Colonic mucosa (tissue), 4 donors: ENCODE measurements at places on chromosomes 11 and 22. TPM values are rescaled to one million over a fixed set of nuclear protein-coding genes. Genes with fewer than 3 reads are reported as not detected.
A peak's percentile ranks its signal among the peaks of the same experiment; 100 is the strongest.

- peak; percentile 90 for DNase-seq
- H3K4me3 ChIP-seq, result no peak overlapping the region
- H3K36me3 ChIP-seq, result no peaks in the 10 kb centered on the region
Measured at GRCh38 chr22:39292561-39293074, 26.8 kb downstream of the RPL3 start.

DNA sequence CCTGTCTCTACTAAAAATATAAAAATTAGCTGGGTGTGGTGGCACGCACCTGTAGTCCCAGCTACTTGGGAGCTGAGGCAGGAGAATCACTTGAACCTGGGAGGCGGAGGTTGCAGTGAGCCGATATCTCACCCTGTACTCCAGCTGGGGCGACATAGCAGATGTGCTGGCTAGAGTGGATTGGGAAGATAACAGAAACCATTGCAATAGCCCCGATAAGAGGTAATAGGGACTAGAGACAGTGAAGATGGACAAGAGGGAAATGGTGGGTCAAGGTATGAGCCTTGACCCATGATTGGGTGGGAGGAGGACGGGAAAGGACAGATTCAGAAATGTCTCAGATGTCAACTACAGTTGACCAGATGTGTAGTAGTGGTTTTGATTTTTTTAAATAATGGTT, 6.1 kb downstream of the SWAP70 start:
- H3K27ac ChIP-seq, result no peak overlapping the region
- no peaks in the 10 kb centered on the region for H3K27me3 ChIP-seq
- no peaks in the 10 kb centered on the region for H3K36me3 ChIP-seq
- no peaks in the 10 kb centered on the region for H3K4me1 ChIP-seq
- no peak overlapping the region for H3K4me3 ChIP-seq

DNA sequence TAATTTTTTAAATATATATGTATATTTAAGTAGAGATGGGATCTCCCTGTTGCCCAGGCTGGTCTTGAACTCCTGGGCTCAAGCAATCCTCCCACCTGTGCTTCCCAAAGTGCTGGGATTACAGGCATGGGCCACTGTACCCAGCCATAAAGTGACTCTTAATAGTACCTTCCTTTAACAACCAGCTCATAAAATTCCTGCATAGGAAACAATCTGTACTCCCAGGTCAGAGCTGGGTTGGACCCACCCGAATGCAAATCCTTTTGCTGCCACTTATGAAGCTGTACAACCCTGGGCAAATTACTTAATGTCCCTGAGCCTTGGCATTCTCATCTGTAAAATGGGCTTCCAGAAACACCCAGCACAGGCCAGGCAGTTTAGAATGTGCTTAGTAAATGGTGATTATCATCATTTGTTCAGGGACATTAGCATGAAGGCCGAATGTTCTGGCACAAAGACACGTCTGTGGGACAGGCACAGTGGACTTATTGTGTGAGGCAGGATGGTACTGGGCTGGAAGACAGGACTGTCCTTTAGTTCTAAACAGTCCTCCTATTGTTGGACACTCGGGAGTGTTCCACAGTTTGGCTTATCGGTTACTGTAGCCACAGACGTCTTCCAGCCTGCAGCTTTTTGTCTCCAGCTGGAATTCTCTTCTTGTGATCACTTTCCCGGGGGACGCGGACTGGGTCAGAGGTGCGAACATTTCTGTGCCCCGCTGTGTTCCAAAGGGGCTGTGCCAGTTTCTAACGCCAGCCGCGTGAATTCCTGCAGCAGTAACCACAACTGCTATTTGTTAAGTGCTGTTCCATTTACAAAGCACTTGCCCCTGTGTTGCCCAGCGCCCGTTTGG, 6.0 kb downstream of the PDXP start:
- H3K4me1 ChIP-seq, result peaks cover 18% of the 10 kb centered on the region
- no peak for DNase-seq
- H3K4me3 ChIP-seq, result no peak overlapping the region
- H3K27ac ChIP-seq, result no peak overlapping the region
- H3K36me3 ChIP-seq, result no peaks in the 10 kb centered on the region

DNA sequence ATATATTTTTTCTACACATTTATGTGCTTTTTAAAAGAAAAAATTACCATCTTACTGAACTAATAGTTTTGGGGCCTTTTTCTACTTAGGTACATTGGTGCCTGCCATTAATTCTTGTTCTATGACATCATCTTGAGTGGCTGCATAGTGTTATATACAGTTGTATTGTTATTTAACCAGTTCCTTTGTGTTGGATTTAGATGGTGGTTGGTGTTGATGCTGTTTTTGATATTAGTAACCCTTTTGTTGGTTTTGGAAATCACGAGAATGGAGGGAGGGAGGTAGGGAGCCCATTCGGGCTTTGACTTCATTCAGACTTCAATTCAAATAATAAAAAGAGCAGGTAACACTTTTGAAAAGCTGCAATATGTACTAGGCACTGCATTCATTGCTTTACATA, 15.4 kb upstream of the C11orf96 start:
- H3K4me1 ChIP-seq, result no peaks in the 10 kb centered on the region
- no peak overlapping the region for H3K27ac ChIP-seq
- no peak overlapping the region for H3K4me3 ChIP-seq
- DNase-seq, result no peak
- no peaks in the 10 kb centered on the region for H3K36me3 ChIP-seq
- H3K27me3 ChIP-seq, result no peaks in the 10 kb centered on the region

- peaks cover 13% of the 10 kb centered on the region for H3K4me1 ChIP-seq
- H3K27ac ChIP-seq, result peak overlapping the region; percentile 96
- DNase-seq, result peak; percentile 46
- H3K4me3 ChIP-seq, result peak overlapping the region; percentile 72
- H3K36me3 ChIP-seq, result no peaks in the 10 kb centered on the region
- no peaks in the 10 kb centered on the region for H3K27me3 ChIP-seq
Measured at GRCh38 chr11:67118181-67118766, 789 bp upstream of the KDM2A start.

DNA sequence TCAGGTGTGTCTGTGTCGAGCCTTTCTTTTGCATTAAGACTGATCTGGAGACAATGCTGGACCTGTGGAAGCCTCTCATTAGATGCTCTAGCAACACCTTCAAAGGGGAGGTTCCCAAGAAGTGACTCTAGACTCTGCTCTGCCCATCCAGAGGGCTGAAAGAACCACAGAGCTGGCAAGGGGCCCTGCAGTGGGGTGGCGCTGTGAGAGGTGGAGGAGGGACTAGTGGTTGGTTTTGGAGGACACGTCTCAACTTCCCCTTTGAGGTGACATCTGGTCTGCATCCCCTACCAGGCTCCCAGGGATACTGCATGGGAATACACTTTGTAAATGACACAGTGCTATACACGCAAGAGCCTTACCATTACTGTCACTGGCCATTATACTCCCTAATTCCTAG, 34.2 kb upstream of the SYT13 start:
- no peak for DNase-seq
- no peaks in the 10 kb centered on the region for H3K36me3 ChIP-seq
- H3K27ac ChIP-seq, result no peak overlapping the region
- no peak overlapping the region for H3K4me3 ChIP-seq
- H3K27me3 ChIP-seq, result no peaks in the 10 kb centered on the region
- no peaks in the 10 kb centered on the region for H3K4me1 ChIP-seq

GRCh38 chr11:8911029-8911823, at the start of gene AKIP1:
Gene AKIP1 (plus strand): TSS chr11:8911189. CDS start chr11:8911450, 261 bp downstream.
- no peaks in the 10 kb centered on the region for H3K27me3 ChIP-seq
- DNase-seq, result peak; percentile 96
- H3K36me3 ChIP-seq, result no peaks in the 10 kb centered on the region
- H3K4me1 ChIP-seq, result peaks cover 4% of the 10 kb centered on the region
- H3K27ac ChIP-seq, result peak within 1 kb of the TSS; percentile 89

DNA sequence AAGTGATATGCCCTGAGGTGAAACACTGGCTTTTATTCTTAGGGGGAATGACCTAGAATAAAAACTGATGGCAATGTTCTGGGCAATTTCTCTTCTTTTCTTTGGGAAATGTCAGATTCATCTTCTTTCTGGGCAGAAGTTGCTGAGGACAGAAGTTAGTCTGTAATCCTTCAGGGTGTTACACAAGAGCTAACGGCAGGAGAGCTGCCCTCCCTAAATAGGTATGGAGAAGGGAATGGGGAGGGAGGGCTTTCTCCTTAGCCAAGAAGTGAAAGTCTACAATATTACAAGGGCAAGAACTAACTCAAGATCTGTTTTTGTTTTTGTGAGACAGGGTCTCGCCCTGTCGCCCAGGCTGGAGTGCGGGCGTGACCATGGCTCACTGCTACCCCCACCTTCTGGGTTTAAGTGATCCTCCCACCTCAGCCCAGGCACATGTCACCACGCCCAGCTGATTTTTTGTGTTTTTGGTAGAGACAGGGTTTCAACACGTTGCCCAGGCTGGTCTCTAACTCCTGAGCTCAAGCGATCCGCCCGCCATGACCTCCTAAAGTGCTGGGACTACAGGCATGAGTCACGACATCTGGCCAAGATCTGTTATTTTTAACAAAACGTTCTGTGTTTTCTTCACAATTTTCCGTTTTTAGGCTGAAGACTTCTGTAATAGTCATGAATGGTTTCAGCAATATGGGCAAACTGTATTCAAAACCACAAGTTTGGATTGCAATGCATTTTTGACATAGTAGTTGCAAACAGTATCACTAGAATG, 7.2 kb downstream of the PIWIL4 start:
- H3K4me1 ChIP-seq, result no peaks in the 10 kb centered on the region
- no peak overlapping the region for H3K4me3 ChIP-seq
- H3K27me3 ChIP-seq, result no peaks in the 10 kb centered on the region
- H3K27ac ChIP-seq, result no peak overlapping the region
- DNase-seq, result no peak
- H3K36me3 ChIP-seq, result no peaks in the 10 kb centered on the region

DNA sequence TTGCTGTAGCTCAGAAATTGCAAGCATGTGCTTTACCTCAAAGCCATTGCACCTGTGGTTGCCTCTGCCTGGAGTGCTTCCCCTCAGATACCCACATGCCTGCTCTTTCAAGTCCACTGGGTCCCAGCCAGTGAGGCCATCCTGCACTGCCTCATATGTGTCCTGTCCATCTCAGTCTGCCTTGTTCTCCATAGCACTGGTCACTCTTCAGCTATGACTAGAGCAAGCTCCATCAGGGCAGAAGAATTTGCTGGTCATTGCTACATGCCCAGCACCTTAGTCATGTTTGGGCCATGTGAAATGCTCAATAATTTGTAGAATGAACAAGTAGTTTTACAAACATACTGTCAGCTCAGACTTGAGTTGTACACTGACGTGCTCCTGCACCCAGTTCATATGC, 64.4 kb upstream of the HORMAD2 start:
- no peak overlapping the region for H3K4me3 ChIP-seq
- no peak for DNase-seq
- H3K4me1 ChIP-seq, result no peaks in the 10 kb centered on the region
- no peak overlapping the region for H3K27ac ChIP-seq
- peaks cover 27% of the 10 kb centered on the region for H3K36me3 ChIP-seq

GRCh38 chr22:49853981-49854831, 562 bp downstream of the ZBED4 start:
- H3K36me3 ChIP-seq, result no peaks in the 10 kb centered on the region
- no peaks in the 10 kb centered on the region for H3K4me1 ChIP-seq
- DNase-seq, result peak; percentile 61
- H3K27me3 ChIP-seq, result peaks cover 13% of the 10 kb centered on the region
- H3K27ac ChIP-seq, result peak overlapping the region; percentile 56

- H3K36me3 ChIP-seq, result no peaks in the 10 kb centered on the region
- no peaks in the 10 kb centered on the region for H3K4me1 ChIP-seq
- no peak overlapping the region for H3K27ac ChIP-seq
- no peaks in the 10 kb centered on the region for H3K27me3 ChIP-seq
- DNase-seq, result no peak
- no peak overlapping the region for H3K4me3 ChIP-seq
Measured at GRCh38 chr11:75913984-75914383, 99.0 kb downstream of the UVRAG start.

Gene CHADL
- 1.8 TPM for total RNA-seq

Gene EWSR1
- 236 TPM for total RNA-seq

Gene HTR3A
- not detected for total RNA-seq

Gene MAP6
- total RNA-seq, result 2.6 TPM
